Stimulated activated memory B cell treated with anti-CD40 and anti-IgM and Interleukin-4, amounts not matched to agents 10 μg/mL and 1 μg/mL and 100 μg/mL, for 72 hours (primary cell): ENCODE measurements at places on chromosomes 5 and 9.

GRCh38 chr5:60604771-60605170 is 95.2 kb downstream of the DEPDC1B start:
- ATAC-seq, result no peak

DNA sequence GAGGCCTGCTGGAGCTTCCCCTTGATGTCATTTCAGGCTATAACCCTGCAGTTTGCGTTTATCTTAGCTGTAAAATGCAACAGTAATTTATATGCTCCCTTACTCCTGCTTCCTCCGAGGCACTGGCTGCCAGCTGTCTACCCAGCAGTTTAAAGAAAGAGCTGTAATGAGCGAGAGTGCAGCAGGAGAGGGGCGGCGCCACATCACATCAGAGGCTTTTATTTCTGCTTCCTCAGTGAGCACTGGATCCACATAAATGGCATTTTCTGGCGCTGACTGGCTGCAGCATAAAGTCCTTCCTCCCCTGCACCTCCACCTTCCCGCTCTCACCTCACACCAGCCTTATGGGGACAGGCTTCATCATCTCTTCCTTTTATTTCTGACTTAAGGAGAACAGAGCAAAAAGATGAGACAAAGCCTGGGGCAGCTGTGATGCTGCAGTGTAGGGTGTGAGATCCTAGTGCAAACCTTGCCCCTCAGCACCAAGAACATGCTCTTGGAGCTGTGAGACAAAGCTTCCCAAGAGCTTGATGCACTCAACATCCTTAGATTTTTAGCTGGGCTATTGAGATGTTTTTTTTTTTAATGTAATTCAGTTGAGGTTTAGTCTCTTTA is 829.6 kb upstream of the ZNF608 start:
- ATAC-seq, result no peak

DNA sequence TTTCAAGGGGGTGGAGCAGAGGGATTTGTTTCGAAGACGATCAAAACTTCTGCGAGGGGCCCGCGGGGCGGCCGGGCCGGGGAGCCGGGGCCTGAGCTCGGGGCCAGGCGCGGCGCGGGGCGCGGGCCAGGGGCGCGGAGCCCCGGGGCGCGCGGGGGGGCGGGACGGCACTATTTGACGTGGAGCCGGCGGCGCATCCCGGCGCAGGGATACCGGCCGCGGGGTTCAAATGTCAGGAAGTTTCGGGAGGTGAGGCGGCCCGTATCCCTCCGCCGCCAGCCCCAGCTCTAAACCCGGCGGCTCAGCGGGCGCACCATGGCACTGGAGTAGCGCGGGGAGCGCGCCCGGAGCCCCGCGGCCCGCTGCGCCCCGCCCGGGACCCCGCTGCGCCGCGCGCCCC is at the start of gene LMX1B:
Gene LMX1B (plus strand): TSS at position 278 of the 400 bp plus-strand sequence. CDS start 522 bp downstream, outside the sequence.
- ATAC-seq, result no peak

DNA sequence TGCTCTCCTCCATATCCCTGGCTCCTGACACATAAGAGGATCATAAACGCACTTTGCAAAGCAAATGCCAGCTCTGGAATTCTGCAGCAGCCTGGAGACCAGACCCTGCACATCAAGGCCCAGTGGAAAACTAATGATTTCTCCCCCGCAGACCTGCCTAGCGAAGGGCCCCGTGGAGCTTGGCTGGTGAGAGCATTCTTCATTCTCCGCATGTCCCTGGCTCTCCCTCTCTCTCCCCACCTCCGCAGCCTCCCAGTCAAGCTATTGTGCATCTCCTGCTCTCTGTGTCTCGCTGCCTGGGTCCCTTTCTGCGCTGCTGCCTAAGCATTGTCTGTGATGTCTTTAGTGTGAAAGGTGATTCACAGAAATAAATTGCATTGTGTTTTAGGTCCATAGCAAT is 46.7 kb downstream of the GRIA1 start:
- no peak for ATAC-seq

- peak; percentile 45 for ATAC-seq
Measured at GRCh38 chr5:38922199-38922598, 76.4 kb downstream of the OSMR start.

GRCh38 chr9:37951671-37952449 is 47.9 kb upstream of the SLC25A51 start:
- no peak for ATAC-seq

- ATAC-seq, result no peak
Measured at GRCh38 chr9:30846651-30847050, 1537.8 kb upstream of the ACO1 start.

- ATAC-seq, result peak; percentile 65
Measured at GRCh38 chr5:14745753-14746152, 81.2 kb downstream of the OTULIN start.

DNA sequence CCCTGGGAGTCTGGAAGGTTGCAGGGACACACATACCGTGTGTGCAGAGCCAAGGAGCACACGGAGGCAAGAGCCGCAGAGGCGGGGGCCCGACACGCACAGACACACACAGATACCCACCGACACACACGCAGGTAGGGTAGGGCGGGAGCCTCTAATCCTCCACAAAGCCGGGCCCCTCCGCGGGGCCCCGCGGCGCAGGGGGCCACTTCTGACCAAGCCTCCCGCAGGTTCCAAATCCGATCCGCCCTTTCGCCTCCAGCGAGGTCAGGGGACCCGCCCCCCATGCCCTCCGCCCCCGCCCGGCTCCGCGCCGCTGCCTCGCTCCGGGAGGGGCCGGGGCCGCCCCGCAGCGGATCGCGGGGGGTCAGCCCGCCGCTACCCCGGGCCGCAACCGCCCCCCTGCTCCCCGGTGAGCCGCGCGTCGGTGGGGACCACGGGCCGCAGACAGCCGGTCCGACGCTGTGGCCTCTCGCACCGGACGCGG is 1.4 kb upstream of the LMX1B start:
- no peak for ATAC-seq
